ENCODE measurements at places on chromosomes 7 and 10. TPM values are rescaled to one million over a fixed set of nuclear protein-coding genes. Genes with fewer than 3 reads are reported as not detected.
A peak's percentile ranks its signal among the peaks of the same experiment; 100 is the strongest.

MOGAT3 gene
- total RNA-seq, result not detected

CCDC71L gene
- total RNA-seq, result 40.6 TPM

NSMCE4A gene
- 25.0 TPM for total RNA-seq

HIPK2 gene
- 28.8 TPM for total RNA-seq

C10orf62 gene
- total RNA-seq, result not detected

PLPP4 gene
- not detected for total RNA-seq

CTTNBP2 gene
- 3.9 TPM for total RNA-seq

CD36 gene
- 561 TPM for total RNA-seq

LOXL4 gene
- total RNA-seq, result 14.3 TPM

DNA sequence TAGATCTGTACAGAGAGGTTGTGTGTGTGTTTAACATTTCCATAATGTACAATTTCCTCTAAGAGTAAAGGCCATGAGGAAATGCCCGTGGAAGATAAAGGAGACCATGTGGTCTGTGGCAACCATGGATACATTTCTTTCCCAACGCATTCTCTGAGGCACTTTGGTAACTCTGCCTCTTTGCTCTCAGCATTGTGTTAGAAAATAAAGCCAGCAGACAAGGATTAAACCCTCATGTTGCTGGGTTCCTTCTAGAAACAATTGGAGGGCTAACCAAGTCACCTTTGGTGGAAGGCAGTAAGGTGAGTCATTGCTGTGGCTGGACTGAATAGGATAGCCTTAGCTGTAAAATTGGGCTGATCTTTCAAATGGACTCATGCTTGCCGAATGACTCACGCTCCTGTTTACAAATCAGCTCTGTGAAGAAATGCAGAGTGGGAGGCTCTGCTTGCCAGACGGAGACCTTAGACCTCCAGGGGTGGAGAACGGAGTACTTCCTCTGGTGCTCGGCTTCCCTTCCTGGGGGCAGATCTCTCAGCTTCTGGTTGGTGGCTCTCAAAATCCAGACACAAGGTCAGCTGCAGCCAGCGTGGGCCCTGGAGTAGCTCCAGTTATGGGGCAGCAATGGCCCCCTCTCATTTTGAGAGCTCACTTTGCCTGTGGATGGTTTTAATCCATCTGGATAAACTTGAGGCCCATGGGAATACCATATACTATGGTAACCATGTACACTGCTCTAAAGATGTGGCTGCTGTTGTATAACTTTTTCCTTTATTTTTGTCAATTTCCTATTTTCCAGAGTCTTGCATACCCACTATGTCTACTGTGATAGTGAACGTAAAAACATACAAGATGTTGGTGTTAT, 137.3 kb downstream of the TCF7L2 start:
- peak; percentile 100 for DNase-seq

DNA sequence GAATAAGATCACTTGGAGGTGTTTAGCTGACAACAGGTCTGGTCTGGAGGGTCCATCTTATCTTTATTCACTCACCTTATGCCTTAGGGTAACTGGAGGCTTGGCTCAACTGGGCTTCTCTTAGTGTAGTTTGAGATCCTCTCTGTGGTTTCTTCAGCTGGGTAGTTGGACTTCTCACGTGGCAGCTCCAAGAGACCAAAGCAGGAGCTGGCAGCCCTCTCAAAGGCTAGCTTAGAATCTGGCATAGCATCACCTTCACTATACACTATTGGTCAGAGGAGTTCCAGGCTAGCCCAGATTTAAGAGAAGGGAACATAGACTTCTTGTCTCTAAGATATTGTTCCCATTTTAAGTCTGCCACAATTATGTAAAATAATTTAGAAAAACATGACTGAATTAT, 16.4 kb downstream of the ADK start:
- DNase-seq, result no peak

GRCh38 chr7:45035893-45036292, 35.9 kb downstream of the CCM2 start:
- no peak for DNase-seq

DNA sequence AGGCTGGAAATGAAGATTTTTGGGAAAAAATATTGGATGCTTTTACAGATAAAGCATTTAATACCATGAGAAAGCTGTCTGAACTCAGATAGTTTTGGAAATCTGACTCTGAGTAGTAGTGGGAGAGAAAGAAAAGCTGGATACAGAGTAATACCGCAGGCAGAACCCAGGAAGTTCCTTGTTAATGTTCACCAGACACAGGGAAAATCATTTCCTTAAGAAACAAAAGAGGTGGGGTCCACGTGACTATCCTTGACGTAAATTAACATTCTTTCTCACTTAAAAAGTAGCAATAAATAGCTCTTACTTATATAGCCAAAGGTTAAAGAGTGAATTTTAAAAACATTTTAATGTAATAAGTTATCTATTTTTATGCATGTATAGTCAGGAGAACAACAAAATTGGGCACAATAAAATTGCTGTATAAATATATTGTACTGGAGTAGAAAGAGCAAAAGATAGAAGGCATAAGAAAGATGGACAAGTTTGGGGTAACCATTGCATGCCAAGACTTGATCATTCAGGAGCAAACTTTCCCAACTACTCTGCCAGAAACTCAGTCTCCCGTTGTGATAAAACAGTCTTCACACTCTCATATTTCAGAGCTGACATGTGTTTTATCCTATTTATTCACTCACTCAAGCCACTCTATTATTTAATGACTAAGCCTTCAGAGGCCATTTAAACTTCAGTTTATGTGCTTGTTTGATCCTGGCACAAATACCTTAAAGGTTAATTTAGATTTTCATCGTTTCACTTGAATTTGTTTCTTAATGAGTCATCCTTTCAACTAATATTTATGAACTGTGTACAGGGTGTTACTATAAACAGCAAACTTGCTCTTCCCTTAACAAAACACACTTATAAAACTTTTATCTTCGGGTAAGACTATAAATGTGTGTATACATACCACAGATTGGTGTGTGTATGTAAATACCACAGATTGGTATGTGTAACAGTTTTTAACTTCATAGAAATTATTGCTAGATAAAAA, 143.1 kb downstream of the GNAI1 start:
- peak; percentile 61 for DNase-seq

DNA sequence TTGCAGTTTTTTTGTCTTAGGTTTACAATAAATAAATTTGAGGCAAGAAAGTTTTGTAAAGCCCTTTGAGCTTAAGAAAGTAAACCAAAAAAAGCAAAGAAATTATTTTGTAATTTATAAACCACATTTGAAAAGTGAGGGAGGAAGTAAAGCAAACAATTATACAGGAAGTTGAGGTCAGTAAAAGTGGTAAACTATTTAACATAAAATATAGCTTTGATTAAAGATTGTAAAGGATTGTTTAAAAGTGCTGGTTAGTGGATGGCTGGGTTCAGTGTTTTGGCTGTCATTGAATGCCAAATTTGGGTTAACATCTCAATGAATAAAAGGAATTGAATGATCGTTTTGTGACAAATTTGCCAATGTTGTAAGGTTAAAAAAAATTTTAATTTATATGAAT, 9.9 kb downstream of the SOSTDC1 start:
- no peak for DNase-seq

DNA sequence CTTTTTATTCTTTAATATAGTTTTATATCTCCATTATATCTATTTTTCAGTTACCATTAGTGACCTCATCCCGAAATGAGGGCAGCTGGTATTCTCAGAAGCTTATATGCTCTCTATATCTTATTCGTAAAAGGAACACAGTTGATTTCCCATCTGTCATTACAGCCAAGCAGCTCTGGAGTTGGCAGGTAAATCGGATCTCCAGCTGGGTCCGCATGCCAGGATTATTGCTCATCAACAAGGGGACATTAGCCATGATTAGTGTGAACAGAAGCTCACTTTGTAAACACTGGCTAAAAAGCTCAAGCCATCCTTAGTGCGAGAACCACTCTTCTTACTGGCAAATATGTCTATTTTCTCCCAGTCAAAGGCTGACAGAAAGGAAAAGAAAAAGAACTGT, 180.3 kb downstream of the NPSR1 start:
- DNase-seq, result no peak

- DNase-seq, result no peak
Observed at GRCh38 chr7:118052336-118052735, 131.6 kb upstream of the LSM8 start.

- peak; percentile 62 for DNase-seq
Observed at GRCh38 chr7:151087245-151088018, 1.2 kb downstream of the AGAP3 start.

GRCh38 chr7:47443049-47443448, 138.9 kb downstream of the TNS3 start:
- DNase-seq, result no peak

GRCh38 chr10:131127138-131127589, 184.4 kb downstream of the TCERG1L start:
- DNase-seq, result no peak

- DNase-seq, result no peak
Observed at GRCh38 chr7:35714862-35715261, 19.9 kb upstream of the HERPUD2 start.

DNA sequence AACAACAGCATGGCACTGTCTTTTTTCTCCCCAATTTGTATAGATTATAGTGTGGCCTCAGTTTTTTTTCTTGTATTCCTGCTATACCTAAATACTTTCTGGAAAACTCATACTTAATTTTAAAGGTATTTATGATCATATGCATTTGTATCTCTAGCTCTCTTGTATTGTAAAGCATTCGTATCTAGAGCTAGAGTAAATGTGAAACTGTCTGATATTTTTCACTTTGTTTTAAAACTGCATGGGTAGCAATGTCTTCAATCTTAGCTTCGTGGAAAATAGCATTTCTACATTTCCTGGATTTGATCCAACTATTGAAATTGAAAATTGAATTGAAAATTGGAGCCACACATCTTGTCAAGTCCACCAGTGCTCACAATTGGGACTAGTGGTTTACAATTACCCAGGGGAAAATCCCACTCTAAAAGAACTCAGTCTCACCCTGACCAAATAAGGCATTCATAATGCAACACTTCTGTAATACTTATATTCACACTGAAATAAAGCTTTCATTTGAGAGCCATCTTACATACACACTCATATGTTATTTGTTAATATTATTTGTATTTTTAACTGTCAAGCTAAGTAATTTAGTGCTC, 51.3 kb upstream of the KLF6 start:
- DNase-seq, result no peak

- DNase-seq, result no peak
Observed at GRCh38 chr7:30171766-30172447, 37.1 kb downstream of the MTURN start.

GRCh38 chr7:36884351-36884750, 160.1 kb upstream of the AOAH start:
- DNase-seq, result no peak
